GM18507 (cell line): ENCODE measurements at places on chromosomes 11 and 22.
A peak's percentile ranks its signal among the peaks of the same experiment; 100 is the strongest.

DNA sequence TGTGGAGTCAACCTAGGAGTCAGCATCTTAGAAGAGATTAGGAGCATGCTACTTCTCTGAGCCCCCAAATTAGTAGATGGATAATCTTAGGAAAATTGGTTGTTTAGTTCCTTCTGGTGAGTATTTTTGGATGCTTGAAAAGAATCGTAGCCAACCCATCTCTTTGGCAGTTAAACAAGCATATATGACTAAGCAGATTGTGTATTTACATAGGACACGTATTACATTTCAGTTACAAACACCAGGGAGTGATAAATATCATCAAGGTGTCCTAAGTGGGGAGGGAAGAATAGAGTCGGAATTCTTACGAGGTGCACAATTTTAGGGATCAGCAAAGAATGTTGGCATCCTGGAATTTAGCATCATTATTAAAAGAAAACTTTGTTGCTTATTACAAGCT is 13.5 kb downstream of the PLET1 start:
- DNase-seq = no peak

GRCh38 chr11:134486106-134486505 is 74.1 kb upstream of the B3GAT1 start:
- DNase-seq = no peak

GRCh38 chr11:113435190-113435968 is 39.8 kb downstream of the DRD2 start:
- no peak for DNase-seq

GRCh38 chr11:73536961-73537360 is 61.0 kb downstream of the FAM168A start:
- no peak for DNase-seq

DNA sequence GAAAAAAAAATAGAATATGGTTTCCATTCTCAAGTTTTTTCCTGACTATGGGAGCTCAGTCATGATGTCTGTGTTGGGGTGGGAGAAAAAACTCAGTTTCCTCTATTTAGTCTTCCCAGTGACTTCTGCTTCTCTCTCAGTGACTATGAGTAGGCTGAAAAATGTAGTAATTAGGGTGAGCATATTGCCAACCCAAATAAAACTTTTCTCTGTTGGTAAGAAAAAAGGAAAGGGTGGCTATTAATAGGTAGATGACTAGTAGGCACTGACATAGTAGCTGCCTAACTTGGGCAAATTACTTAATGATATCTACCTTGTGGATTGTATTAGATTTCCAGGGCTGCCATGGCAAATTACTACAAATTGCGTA is 34.2 kb upstream of the BIRC3 start:
- DNase-seq = no peak

DNA sequence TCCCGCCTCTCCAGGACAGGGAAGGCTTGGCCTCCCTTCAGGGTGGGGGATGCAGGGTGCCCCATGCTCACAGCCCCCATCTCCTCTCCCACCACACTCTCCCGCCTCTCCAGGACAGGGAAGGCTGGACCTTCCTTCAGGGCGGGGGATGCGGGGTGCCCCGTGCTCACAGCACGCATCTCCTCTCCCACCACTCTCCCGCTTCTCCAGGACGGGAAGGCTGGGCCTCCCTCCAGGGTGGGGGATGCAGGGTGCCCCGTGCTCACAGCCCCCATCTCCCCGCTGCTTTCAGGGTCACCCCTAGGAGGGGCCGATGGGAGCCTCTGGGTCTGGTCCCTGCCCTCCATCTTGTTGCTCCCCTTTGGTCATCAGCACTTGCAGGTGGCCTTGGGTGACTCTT is 348.0 kb downstream of the CTTN start:
- no peak for DNase-seq

DNA sequence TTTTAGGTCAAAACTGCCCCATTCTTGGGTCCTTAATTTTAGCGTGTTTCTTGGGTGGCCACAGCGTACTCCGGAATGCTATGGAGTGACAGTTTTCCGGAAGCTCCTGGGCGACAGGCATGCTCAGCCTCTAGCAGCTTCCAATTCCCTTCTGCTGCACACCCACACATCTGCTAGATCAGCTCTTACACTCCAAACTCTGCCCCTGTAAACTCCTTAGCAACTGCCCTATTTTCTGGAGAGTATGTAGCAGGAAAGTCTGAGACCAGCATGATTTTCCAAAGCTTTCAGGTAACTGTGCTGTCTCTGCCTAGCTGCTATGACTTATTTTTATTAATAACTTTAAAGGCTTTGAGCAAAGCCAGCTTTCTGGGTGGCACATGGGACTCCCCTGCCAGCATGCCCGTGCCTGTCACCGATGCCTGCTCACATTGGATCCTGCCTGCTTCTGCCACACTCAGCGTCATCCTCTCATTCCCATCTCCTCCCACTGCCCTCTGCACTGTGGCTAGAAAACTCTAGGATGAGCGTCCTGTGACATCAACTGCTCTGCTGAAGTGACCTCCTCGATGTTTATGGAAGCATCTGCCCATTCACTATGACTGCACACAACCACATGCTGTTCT is 17.3 kb downstream of the TOLLIP start:
- no peak for DNase-seq

GRCh38 chr22:43642319-43643206 is 169.5 kb downstream of the EFCAB6 start:
- DNase-seq = no peak

- no peak for DNase-seq
These were observed 9.5 kb downstream of the SLC6A5 start for GRCh38 chr11:20608934-20609333.

DNA sequence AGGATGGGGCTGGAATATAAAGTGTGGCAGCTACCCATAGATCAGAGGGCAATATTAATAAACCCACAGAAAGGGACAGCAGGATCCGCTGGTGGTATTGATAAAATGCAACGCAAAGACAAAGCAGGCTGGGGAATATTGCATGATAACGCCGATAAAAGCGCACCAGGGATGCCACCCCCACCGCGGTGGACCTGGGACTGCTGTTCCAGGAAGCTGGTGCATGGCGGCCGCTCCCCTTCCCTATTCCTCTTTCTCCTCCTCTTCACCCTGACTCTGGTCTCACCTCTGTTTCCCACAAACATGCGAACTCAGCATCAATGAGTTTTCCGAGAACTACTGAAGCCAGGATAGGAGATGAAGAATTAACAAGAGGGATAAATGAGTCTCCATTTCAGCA is 20.2 kb downstream of the SPATA19 start:
- DNase-seq = no peak

GRCh38 chr22:24323695-24324094 is 53.1 kb downstream of the SPECC1L start:
- no peak for DNase-seq

DNA sequence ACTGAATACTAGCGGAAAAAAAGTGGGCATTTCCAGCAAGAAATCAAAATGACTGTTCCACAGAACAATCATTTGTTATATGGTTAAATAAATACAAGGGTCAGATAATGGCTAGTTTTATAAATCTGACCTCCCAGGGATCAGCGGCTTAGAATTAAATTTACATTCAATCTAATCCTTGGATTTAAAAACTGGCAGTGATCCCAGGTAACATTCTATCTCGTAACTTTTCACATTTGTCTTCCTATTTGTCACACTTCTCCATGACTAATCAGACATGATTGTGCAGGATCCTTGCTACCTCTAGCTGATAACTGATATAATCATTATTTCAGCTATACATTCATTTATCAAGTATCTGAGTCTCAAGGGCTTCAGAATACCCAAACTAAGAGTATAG is 2.9 kb upstream of the MMP3 start:
- DNase-seq = no peak

DNA sequence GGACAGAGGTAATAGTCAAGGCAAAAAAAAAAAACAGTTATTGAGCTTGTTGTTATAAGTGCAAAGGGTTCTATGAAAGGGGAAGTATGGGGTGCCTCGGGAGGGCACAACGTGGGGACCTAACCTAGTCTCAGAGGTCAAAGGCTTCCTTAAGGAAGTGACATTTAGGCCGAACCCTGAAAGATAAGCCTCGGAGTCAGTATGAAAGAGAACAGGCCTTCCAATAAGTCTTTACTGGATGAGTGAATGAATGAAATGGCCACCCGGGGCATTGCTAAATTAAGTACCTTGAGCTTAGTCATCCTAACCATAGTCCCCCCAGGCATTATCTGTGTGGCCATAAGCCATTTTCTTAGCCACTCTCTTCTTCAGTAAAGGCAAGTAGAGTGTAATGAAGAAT is 19.7 kb downstream of the FLI1 start:
- no peak for DNase-seq

- DNase-seq = no peak
These were observed 86.7 kb downstream of the SWAP70 start for GRCh38 chr11:9750551-9750950.

GRCh38 chr22:46336119-46337078 is 885 bp downstream of the TRMU start:
- no peak for DNase-seq

DNA sequence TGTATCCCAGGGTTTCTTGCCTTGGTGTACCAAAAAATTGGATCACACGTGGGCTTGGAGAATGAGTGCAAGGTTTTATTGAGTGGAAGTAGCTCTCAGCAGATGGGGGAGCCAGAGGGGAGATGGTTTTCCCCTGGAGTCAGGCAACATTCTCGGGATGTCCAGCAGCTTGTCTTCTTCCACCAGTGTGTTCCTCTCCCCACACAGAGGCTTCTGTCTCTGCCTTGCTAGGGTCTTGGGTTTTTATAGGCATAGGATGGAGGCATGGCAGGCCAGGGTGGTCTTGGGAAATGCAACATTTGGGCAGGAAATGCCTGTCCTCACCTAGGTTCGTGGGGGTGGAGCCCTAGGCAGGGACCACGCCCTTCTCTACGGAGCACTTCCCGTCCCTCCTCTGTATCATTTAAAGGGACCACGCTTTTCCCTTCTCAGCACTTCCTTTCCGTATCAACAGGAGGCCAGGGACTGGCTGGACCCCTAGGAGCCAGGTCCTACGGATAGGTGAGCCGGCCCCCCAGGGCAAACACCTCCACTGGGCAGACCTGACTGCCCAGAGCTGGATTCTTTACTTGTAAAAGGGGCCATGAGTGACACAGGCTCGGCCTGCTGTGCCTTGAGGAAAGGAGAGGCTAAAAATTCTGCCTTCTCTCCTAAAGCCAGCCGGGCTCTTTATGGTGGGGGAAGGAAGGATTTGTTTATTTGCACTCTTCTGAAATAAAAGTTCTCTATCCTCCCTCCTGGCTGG is 55.3 kb upstream of the CCDC188 start:
- peak; percentile 42 for DNase-seq

DNA sequence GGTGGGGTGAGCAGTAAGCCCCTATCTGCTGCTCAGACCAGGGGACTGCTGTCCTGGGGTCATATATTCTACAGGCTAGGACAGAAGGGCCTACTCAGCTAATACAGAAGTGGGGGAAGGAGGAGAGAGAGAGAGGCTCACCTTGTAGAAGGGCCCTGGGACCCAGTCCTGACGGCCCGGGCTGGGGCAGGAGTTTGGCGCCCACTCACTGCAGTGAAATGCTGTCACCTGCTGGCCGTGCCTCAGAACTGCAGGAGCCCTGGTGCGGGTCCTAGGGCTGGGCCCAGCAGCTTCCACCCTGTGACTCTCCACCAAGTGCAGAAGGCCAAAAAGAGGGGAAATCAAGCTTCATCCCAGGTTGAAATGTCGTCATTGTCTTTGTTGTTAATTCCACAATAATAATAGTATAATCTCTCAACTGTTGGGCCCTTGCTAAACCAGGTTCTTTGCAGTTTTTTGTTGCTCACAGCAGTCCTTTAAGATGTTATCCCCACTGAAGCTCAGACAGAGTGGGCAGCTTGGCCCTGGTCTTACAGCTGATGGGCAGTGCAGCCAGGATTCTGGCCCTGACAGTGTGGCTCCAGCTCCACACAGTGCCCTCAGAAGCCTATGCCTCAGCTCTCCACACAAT is 29.6 kb downstream of the TRIM29 start:
- peak; percentile 83 for DNase-seq

DNA sequence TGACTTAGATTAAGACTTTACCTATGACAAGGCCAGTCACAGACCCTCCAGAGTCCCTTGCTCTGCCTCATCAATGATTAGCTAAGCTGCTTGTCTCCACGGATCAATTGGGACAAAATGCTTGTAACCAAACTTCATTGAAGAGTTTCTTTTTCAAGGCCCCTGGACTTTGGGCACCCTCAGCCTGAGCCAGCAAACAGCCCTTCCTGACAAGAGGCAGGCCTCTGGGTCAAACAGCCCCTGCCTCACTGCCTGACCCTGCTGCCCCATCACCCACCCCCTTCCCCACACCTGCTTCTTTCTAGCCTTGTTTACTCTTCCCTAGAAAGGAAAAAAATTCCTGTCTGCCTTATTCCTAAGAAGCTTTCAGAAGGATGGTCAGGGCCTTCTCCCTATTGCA is 26.3 kb upstream of the CDON start:
- DNase-seq = no peak

GRCh38 chr11:104764710-104765045 is 133.6 kb downstream of the CASP12 start:
- no peak for DNase-seq

GRCh38 chr11:46710821-46711269 is 8.2 kb upstream of the F2 start:
- DNase-seq = no peak

DNA sequence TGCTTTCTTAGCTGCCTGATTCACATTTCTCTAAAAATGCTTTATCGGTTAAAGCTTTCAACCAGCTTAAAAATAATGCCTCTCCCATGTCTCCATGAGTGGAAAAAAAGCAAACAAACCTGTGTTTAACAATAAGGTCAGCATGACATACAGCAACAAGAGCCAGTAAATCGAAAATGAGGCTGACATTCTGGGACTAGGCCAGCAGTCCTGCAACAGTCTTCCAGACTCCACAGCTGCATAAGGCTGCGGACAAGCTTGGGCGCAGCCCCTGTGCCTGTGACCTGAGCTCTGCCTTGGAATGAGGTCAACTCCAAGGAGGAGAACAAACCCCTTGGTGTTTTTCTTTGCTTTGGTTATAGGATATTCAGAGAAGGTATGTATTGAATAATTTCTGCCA is 95.5 kb downstream of the PGR start:
- no peak for DNase-seq

GRCh38 chr22:31036671-31037550 is 44.2 kb upstream of the SMTN start:
- DNase-seq = no peak

DNA sequence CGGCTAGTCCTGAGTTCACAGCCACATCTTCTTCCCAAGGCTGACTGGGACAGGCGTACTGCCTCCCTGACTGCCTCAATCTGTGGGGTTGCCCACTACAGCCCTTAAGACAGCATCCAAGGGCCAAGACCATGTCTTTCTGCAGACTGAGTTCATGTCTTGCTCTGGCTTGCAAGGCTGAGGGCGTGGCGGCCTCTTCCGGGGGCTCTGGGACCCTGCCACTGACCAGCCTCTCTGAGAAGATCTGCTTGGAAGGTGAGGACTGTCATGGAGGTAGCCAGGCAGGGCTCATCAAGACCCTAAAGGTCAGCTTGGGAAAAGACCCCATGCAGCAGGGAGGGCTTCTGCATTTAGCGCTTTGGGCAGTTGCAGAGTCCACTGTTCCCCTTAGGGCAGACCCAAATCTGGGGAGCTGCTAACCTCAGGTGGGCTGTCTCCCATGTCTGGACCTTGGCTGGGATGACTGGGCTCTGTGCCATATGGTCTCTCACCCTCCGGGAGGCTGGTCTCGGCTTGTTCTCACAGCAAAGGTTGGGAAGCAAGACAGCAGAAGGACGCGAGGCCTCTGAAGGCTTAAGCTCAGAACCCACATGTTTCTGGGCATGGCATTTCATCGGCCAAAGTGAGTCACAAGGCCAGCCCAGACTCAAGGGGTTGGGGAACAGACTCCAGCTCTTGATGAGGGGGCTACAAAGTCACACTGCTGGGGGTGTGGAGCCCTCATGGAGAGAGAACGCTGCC is 109.1 kb upstream of the LMO1 start:
- DNase-seq = no peak
